Substantia nigra (tissue), 51 donors: ENCODE measurements at places on chromosomes 6 and 20.

GRCh38 chr6:37033819-37034795, 28.7 kb downstream of the FGD2 start:
- DNase-seq, result no peak

- DNase-seq, result no peak
These were observed 128.5 kb upstream of the ENPP5 start for GRCh38 chr6:46299253-46299652.

DNA sequence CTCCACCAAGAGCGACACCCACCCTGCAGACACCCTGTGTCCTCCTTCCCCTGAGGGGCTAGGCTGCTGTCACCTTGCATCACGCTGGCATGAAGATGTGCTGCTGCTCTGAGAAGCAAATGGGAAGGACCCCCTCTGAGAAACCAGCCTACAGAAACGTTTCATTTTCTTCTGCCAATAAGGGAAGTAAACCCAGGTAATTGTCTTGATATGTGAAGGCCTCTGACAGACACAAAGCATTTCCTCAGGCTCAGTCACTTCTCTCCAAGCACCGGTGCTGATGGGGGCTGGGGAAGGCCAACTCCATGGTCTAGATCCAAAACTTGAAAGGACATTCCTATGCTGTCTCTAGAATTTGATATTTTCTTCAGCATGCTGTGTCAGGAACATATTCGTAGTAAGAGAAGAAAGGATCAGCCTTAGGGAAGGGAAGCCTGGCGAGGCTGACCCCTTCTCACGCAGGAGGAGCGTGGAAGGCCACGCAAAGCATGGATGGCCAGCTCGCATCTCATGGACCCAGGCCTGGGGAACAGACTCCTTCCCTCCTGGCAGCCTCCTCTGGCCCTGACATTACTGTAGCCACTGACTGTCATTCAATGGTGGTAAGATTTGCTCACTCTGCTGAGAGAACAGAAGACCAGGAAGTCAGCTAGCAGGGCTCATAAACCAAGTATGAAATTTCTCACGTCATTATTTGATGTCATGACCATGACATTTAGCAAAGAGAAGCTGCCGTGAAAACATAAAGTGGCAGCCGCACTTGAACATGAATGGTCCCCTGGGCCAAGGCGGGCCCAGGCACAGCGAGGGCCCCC, 20.4 kb downstream of the ACSS1 start:
- DNase-seq, result no peak

GRCh38 chr20:63751471-63752271, 12.1 kb downstream of the SLC2A4RG start:
- no peak for DNase-seq

GRCh38 chr6:36519352-36519751, 27.9 kb downstream of the STK38 start:
- DNase-seq, result no peak

GRCh38 chr6:111862314-111862713, 10.9 kb downstream of the FYN start:
- DNase-seq, result peak; percentile 25

DNA sequence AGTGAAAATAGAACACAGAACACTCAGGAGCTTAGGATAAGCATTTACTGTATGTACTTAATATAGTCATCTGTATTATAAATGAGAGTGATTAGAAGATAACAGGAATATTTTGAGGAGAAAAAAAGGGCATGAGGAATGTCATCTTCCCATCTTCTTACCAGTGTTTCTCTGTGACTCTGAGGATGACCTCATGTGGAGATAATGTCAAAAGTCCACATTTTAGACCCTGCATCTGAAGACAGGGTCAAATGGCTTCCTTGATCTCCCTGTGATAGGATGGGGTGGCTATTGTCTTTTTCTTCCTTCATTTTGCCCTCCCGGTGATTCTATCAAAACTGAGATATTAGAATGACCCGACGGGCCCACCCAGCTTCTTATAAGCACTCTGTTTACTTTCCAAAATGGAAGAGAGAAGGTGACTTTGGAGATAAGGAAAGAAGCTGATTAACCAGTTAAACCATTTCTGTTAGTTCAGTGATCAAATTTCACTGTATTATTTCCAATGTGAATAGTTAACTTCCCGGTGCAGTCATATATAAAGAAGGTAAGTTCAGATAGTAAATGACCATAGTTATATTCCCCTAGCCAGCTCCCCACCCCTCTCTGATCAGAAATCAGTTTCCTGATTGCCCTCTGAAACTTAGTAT, 115.7 kb upstream of the SALL4 start:
- DNase-seq, result no peak

GRCh38 chr20:57108742-57109570, 157.5 kb downstream of the BMP7 start:
- no peak for DNase-seq

- no peak for DNase-seq
These were observed 56.2 kb upstream of the NHSL1 start for GRCh38 chr6:138555421-138555988.

- DNase-seq, result no peak
These were observed 5.7 kb upstream of the NECAB3 start for GRCh38 chr20:33679758-33680485.

DNA sequence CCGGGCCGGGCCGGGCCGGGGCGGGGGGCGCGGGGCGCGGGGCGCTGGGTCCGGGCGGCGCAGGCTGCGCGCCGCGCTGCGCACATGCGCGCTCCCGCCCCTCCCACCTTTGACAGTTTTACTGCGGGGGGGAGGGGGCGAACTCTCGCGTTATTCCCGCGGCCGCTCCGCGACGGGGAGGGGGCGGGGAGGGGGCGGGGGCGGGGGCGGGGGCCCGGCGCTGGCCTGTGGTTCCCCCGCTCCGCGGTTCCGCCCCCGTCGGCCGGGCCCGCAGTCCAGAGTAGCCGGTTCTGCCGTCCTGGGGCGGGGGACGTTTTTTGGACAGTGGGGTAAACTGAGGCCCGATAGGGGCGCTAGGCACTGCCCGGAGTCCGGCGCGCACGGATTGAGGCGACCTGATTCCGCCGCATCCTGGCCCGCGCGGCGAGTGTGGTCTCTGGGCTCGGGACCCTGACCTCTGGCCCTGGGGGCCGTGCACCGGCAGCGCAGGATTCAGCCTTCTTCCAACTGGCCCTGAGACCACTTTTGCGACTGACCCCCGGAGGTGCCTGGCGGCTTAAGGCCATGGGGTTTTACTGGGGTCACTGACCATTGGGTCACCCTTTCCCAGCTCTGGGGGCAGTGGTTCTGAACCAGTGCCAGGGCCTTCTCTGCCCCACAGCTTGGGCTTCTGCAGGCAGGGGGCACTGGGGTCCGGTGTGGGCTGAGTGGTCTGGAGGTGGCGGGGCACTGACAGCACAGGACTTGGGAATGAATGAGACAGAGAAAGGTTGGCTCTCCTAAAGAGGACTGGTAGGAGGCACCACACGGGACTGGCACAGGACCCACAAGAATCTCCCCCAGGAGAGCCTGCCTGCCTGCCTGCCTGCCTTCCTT, at the start of gene ZNF512B:
TSS of gene ZNF512B (minus strand) at position 93 of the 876 bp plus-strand sequence. CDS start 1,980 bp downstream, outside the sequence.
- peak; percentile 68 for DNase-seq

- DNase-seq, result no peak
These were observed 94.8 kb upstream of the SCAF8 start for GRCh38 chr6:154638369-154638768.

DNA sequence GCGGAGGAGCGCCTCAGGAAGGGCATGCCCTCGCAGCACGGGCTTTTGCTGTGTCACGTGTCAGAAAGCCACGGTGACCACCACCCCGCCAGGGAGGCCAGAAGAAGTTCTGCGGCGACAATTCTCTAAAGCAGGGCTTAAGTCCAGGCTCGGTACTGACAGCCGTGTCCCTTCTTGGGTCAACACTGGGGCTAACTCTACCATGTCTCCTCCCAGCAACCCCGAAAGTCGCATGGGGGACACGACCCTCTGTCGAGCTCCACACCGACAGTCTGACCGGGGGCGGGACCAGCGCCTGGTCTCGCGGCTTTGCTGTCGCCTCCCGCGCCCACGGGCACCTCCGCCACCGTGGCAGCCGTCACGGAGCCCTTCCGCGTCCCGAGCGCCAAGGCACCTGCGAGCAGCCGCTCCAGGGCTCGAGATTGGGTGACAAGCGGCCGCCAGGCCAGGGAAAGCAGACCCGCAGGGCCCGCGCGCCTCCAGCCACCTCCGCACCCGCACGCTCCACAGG, 534 bp downstream of the NANP start:
- no peak for DNase-seq

GRCh38 chr20:35952480-35953386, 1.6 kb downstream of the SCAND1 start:
- no peak for DNase-seq

GRCh38 chr6:30169658-30170614, 6.6 kb downstream of the TRIM15 start:
- no peak for DNase-seq

DNA sequence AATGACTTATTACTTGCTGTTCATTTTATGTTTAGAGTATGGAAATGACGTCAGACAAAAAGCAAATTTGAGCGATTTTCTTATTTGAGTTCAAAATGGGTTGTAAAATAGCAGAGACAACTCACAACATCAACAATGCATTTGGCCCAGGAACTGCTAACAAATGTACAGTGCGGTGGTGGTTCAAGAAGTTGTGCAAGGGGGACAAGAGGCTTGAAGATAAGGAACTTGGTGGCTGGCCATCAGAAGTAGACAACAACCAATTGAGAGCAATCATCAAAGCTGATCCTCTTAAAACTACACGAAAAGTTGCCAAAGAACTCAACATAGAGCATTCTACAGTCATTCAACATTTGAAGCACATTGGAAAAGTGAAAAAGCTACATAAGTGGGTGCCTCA, 43.8 kb downstream of the REV3L start:
- DNase-seq, result no peak

GRCh38 chr20:32455171-32455900, 97.2 kb downstream of the ASXL1 start:
- no peak for DNase-seq

- DNase-seq, result no peak
These were observed 90.6 kb upstream of the MLN start for GRCh38 chr6:33894438-33894837.

DNA sequence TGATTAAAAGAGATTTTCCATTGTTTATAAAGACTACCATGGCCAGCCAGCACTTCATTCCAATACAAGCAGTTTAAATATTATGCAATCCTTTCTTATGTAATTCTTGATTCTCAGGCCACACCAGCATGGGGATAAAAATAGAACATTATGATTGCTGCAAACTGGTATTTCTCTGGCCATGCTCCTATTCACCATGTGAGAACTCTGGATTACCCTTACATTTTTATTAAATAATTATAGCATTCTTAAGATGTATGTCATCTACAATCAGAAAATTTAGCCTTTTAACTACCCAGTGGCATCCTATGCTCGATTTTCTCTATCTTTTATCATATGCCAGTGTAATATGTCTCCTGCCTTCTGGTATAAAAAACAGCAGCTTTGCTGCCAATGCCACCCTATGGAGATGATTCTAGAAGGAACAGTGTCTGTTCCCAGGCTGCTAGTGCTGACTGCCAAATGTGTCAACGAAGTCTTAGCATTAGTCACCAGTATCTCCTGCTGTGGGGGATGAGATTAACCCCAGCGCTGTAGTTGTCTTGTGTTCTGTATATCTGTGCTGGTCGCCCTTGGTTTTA, 501.4 kb downstream of the BCKDHB start:
- DNase-seq, result no peak

GRCh38 chr6:139014945-139015344, 13.6 kb upstream of the ABRACL start:
- no peak for DNase-seq

GRCh38 chr6:18493382-18493891, 106.3 kb downstream of the RNF144B start:
- DNase-seq, result no peak

DNA sequence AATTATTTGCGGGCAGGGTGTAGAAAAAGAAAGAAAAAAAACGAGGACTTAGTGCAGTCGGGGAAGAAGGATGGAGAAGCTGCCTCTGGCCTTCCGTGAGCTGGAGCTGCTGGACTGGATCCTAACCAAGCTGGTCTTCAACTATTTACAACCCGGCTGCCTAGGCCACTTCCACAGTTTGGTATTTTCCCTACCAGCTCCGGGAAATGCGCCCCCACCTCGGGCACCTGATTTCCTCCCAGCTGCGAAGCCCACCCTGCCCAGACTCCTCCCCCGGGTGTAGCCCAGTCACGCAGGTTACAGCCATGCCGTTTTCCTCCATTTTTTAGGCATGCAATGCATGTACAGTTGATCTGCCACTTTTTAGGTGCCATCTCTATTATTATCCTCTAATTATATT, 21.2 kb downstream of the THEMIS start:
- no peak for DNase-seq

GRCh38 chr6:15653581-15653980, 9.2 kb downstream of the DTNBP1 start:
- no peak for DNase-seq

- no peak for DNase-seq
These were observed 40.6 kb upstream of the TGM6 start for GRCh38 chr20:2340136-2340535.

DNA sequence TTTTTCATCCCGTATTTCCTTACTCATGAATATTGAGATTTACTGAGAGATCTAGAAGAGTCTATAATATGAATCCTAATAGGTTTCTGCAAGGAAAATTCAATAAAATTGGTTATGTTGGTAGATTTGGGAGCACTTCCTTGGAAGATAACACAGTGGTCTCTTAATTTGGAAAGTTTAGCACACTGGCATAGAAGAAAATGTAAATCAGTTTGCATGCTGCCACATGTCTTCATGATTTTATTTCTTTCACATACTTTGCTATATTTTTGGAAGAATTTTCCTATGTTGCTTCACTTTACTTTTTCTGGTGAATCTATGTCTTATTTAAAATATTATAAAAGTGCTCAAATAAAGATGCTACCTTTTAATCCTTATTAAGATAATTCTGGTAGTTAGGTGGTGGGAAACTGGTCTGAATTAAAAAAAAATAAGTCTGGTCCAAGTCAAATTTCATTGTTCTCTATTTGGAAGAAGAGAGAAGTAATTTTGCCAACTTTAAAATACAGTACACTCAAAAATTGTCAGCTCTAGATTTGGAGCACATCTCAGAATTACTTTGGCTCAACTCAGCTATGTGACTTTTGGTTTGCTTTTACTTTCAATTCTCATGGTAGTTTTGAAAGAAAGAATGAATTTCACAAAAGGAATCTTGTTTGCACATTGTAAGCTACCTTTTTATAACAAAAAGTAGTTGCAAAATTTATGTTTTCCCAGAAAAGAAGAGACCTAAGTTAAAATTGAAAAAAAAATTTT, 197.3 kb downstream of the CENPW start:
- DNase-seq, result no peak

- DNase-seq, result peak; percentile 28
These were observed 867 bp downstream of the EBF4 start for GRCh38 chr20:2693286-2694007.

GRCh38 chr6:124960757-124961463, 1.3 kb upstream of the RNF217 start:
- DNase-seq, result no peak

DNA sequence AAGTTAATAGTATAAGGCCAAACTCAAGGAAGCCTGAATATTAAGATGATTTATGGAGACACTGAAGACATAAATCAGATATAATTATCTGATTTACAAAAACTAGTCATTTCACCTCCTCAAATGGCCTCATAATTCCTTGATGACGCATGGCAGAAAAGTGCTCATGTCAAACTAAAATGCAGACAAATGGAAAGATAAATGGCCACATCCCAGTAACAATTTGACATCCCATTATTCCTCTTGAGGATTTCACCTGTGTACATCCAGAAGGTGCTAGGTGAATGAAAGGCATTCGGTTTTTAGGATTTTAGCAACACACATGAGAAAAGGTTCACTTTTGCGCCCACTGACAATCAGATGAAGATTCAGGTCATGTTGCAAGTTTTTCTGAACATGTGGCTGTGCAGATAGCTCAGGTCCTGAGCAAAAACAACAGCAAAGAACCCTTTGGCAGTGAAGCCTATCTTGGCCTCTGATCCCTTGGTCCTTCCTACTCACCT, 24.2 kb downstream of the SGK1 start:
- DNase-seq, result no peak
